ENCODE measurements at places on chromosomes 2 and 18. TPM values are rescaled to one million over a fixed set of nuclear protein-coding genes. Genes with fewer than 3 reads are reported as not detected.

GRCh38 chr2:140916410-140916809, 1214.4 kb downstream of the LRP1B start:
- DNase-seq, result no peak
- no peaks in the 10 kb centered on the region for H3K36me3 ChIP-seq
- H3K27ac ChIP-seq, result no peak overlapping the region
- no peak overlapping the region for H3K4me3 ChIP-seq

SIX2 gene
- not detected for total RNA-seq

DNA sequence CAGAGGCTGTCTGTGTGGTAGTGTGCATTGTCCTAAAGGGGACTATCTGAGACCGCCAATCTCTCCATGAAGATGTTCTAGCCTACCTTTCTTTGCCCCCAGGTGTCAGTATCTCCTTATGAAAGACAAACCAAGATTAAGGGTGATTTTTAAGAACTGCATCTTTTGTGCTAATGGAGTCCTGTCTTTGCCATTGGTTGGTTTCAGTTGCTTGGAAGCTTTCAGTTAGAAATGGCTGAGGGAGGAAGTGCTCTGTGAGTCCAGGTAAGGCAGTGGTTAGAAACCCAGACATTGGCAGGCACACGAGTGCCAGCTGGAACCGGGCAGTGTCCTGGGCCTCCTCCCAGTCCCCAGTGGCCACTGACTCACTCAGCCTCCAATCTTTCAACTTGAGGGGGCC, 111.3 kb downstream of the DOCK10 start:
- peaks cover 5% of the 10 kb centered on the region for H3K4me1 ChIP-seq
- DNase-seq, result no peak
- no peak overlapping the region for H3K27ac ChIP-seq
- no peaks in the 10 kb centered on the region for H3K36me3 ChIP-seq
- no peaks in the 10 kb centered on the region for H3K27me3 ChIP-seq

DNA sequence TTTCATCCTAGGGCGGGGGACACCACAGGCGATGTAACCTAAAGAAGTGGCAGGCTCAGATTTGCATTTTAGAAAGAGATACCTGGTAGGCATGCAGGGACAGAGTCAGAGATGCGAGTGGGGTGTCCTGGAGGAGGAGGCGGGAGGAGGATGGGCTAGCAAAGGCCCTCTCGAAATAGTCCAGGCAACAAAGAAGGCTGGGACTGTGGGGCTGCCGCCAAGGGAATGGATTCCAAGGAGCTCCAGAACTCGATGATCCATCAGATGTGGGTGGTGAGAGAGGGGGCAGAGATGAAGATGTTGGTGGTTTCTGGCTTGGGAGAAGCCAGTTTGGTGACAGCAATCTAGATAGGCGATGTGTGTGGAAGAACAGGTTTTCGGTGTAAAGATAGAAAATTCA, 12.5 kb upstream of the INPP5D start:
- H3K27me3 ChIP-seq, result peaks cover 13% of the 10 kb centered on the region
- H3K36me3 ChIP-seq, result no peaks in the 10 kb centered on the region
- no peaks in the 10 kb centered on the region for H3K4me1 ChIP-seq
- no peak overlapping the region for H3K27ac ChIP-seq
- no peak overlapping the region for H3K4me3 ChIP-seq
